Fibroblast of skin of left biceps (primary cell): ENCODE measurements at places on chromosomes 1 and 21.

- no peak for DNase-seq
These were observed 3.2 kb downstream of the SLC2A1 start for GRCh38 chr1:42955311-42956063.

DNA sequence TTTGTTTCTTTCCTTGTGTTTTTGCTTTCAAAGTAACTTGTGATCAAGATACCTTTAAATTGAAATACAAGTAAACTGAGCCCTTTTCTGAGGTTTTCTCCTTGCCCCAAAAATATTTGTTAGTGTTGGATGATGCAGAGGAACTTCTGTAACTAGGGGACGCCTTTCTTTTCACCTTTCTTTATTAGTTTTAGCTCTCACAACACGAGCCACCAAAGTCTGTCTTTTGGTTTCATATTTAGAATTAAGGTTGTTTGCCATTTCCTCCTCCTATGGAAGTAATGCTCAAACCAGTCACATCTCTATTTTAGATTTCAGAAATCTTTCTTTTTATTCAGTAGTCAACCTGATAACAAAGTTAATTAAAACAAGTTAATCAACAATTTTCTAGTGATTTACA, 120.8 kb downstream of the ZP4 start:
- DNase-seq, result no peak

DNA sequence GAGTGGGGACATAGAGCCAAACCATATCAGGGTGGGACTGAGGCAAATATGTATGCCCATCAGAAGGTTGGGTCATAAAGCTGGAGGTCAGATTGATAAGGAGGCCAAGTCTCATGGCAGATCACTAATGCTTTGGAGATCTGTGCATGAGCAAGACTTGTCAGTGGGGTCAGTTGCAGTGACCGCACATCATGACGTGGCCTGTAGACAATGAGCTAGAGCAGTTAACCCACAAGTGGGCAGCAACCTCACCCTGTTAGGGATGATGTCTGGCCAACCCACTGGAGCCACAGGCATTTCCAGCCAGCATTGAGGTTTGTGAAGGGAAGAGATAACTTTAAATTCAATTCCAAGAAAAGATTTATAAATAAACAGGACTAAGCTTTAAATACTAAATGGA, 66.7 kb downstream of the XCL1 start:
- DNase-seq, result no peak

- DNase-seq, result no peak
These were observed 50.9 kb downstream of the HUNK start for GRCh38 chr21:31923756-31924155.
